ENCODE measurements at places on chromosomes 7 and 10.

GRCh38 chr10:80945264-80945880 is 407.7 kb downstream of the SH2D4B start:
- no peak for DNase-seq

- DNase-seq, result no peak
Measured at GRCh38 chr10:3281941-3282673, 109.5 kb upstream of the PITRM1 start.

GRCh38 chr7:159098811-159099655 is 45.6 kb downstream of the VIPR2 start:
- DNase-seq, result no peak

GRCh38 chr10:127934383-127934782 is 27.5 kb downstream of the PTPRE start:
- DNase-seq, result no peak

DNA sequence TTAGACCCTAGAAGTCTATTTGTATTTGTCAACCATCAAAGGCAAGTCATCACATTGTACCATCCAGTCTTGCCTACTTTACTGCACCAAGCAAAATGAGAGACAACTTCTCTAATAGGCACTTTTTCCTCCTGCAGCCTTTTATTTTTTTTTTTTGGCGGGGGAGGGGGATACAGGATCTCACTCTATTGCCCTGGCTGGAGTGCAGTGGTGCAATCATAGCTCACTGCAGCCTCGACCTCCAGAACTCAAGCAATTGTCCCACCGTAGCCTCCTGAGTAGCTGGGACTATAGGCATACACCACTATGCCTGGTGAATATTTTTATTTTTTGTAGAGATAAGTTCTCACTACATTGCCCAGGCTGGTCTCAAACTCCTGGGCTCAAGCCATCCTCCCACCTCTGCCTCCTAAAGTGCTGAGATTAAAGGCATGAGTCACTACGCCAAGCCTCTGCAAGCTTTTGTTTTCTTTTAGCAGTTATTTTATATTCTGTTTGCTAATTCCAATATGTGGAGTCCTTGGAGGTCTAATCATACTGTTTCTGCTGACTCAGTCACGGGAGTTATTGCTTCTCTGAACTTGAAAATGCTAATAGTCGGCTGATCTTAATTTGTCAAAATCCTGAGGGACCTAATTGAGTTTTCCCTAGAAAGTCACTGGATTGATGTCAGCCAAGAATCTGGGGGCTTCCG is 14.2 kb downstream of the KPNA7 start:
- DNase-seq, result no peak

GRCh38 chr7:69932034-69932628 is 333.9 kb downstream of the AUTS2 start:
- no peak for DNase-seq

DNA sequence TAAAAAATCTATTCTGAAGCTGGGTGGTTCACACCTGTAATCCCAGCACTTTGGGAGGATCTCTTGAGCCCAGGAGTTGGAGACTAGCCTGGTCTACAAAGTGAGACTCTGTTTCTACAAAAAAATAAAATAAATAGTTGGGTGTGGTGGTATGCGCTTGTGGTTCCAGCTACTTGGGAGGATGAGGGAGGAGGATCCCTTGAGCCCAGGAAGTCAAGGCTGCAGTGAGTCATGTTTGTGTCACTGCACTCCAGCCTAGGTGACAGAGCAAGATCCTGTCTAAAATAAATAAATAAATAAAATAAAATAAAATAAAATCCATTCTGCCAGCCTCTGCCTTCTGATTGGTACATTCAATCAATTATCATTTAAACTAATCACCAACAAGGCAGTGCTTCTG is 17.5 kb downstream of the ZNF33A start:
- no peak for DNase-seq

DNA sequence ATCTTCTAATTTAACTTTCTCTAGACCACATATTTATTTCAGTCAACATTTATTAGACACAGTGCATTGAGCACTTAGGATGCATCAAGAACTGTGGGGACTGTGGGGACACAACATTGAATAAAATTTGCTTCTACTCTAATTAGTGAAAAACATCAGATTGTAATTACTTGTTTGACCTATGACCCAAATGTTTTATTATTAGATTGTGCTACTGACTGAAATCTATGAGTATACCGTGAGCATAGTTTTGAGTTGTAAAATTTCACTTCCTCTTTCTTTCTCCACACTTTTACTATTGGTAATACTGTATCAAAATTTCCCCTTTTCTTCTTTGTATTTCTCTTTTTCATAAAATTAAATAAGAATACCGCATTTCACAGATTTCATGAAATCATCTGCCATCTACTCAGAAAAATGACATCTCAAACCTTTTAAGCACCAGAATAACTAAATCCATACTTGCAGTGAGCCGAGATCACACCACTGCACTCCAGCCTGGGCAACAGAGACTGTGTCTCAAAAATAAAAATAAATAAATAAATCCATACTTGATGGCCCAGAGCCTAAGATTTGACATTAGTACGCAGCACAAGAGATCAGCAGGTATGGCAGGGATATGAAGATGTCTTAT is 25.4 kb upstream of the INPP5F start:
- no peak for DNase-seq

- no peak for DNase-seq
Measured at GRCh38 chr7:91784469-91784868, 96.0 kb downstream of the MTERF1 start.

DNA sequence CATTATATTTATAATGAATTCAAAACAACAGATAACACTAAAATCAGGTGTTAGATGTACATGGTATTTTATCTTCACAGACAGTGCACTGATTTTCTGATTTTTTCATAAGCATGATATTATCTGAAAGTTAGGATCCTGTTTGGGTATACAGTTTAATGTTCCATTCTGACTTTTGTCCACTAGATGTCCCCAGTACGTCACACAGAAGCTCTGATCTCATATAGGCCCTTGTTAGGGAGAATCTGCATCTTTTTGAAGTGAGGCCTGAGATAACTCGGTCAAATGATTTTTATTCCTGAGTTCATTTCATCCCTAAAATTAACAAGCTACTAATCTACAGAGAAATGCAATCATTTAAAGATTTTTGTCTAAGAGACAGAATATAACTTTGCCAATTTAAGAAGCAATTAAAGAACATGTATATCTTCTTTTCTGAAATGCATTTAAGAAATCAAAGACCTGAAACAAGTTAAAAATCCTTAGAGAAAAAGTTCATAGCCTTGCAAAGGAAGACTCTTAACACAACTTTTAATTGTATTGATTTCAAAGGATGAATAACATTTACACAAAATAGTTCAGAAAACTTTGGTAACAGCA is 72.0 kb upstream of the TES start:
- no peak for DNase-seq

- no peak for DNase-seq
Measured at GRCh38 chr7:93092757-93093370, 24.9 kb downstream of the SAMD9 start.

- no peak for DNase-seq
Measured at GRCh38 chr7:28456044-28456443, 43.7 kb downstream of the CREB5 start.

GRCh38 chr10:48946891-48947500 is 7.4 kb upstream of the LRRC18 start:
- no peak for DNase-seq

- no peak for DNase-seq
Measured at GRCh38 chr7:71682181-71682580, 550.2 kb downstream of the GALNT17 start.

DNA sequence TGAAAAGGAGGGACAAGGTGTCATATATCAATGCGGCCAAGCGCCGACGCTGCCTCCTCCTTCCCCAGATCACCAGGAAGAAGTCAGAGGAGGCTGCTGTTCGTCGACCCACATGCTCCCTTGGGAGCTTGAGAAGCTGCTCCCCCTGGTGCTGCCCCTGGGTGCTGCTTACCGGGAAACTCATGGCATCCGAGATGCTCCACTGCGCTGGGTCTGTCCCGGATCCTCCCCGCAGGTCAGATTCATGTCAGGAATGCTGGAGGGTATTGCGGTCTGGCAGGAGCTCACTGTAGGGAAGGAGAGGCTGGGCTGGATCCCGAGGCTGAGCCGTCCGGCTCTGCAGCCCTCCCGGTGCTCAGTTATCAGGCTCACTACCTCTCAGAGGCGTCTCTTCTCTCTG is 123.7 kb upstream of the FAM20C start:
- DNase-seq, result no peak

- DNase-seq, result no peak
Measured at GRCh38 chr7:68058014-68058413, 1061.4 kb downstream of the TYW1 start.

GRCh38 chr7:3955751-3956696 is 655.0 kb downstream of the SDK1 start:
- no peak for DNase-seq

GRCh38 chr7:95493247-95493646 is 7.5 kb downstream of the ASB4 start:
- no peak for DNase-seq

DNA sequence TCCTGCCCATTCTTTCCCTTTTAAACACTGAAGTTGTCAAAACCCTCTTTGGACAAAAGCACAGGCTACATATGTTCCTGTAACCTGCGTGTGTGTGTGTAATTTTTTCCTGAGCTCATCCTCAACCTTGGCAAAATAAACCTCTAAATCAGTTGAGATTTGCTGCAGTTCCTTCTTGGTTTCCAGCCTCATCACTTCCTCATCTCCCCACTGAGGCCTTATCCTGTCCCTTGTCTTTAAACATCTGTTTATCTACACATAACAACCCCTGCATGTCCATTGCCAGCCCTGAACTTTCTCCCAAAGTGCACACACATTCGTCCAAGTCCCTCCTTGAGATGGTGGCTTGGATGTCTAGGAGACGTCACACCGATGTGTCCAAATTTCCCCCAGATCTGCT is 35.5 kb downstream of the LYZL2 start:
- DNase-seq, result no peak

- no peak for DNase-seq
Measured at GRCh38 chr10:131818510-131819234, 82.1 kb upstream of the PPP2R2D start.

- DNase-seq, result no peak
Measured at GRCh38 chr7:88090671-88091070, 129.2 kb downstream of the SRI start.

DNA sequence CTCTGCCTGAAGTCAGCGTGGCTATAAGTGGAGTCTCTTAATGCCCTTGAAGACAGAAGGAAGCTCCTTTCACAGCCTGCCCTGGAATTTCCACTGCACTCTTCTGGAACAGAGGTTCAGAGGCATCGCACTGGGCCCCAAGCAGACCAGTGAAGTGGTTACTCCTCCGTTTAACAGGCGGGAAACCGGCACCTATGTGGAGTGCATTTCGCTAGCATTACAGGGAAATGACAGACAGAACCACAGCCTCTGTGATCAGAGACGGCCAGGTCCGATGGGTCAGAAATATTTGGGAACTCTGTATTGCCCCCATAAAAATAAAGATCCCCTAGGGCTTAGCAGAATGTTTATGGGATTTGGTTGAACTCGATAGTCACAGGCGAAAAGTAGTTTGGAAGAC is 406.9 kb upstream of the PRKCQ start:
- DNase-seq, result no peak

DNA sequence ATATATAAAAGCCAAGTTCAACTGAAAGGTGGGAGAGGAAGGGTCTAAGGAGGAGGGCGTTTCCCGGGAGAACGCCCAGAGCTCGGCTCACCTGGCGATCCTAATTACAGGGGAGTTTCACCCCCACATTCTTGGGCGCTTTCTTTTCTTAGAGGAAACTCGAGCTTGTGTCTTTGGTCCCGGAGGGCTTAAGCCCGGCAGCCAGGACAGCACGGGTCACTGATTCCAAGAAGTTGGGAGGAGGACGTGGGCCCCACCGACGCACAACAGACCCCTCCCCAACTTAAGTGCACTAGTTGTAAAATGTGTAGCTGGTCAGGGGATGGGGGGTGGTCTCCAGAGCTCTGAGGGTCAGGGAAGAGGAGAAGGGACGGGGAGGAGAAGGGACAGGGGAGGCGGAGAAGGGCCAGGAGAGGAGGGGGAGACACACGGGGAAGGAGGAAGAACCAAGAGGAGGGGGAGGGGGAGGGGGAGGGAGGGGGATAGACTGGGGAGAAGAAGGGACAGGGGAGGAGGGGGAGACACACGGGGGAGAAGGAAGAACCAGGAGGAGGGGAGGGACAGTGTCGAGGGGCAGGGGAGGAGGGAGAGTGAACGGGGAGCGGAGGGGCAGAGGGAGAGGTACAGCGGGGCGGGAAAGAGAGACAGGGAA is 874 bp downstream of the BAIAP2L1 start:
- no peak for DNase-seq

GRCh38 chr10:34187201-34187600 is 627.9 kb downstream of the PARD3 start:
- DNase-seq, result no peak

- peak; percentile 49 for DNase-seq
Measured at GRCh38 chr10:79286318-79286951, 60.8 kb upstream of the PPIF start.

DNA sequence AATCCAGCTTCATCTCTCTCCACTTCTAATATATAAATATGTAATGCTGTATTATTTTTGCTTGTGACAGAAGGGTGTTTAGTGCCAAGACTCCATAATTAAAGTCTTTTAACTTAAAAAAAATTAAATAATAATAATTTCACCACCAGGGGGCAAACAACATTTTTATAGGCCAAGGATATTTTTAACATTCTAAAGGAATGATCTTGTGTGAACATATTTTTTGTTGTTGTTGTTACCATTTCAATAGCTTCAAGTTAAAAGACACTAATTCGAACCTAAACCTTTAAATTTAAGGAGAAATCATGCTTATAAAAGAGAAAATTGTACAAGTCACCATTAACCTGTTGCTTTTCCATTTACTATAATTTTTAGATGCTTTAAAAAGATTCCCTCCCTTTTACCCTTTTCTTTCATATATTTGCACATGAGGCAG is 7.5 kb upstream of the DNAJC1 start:
- DNase-seq, result no peak

DNA sequence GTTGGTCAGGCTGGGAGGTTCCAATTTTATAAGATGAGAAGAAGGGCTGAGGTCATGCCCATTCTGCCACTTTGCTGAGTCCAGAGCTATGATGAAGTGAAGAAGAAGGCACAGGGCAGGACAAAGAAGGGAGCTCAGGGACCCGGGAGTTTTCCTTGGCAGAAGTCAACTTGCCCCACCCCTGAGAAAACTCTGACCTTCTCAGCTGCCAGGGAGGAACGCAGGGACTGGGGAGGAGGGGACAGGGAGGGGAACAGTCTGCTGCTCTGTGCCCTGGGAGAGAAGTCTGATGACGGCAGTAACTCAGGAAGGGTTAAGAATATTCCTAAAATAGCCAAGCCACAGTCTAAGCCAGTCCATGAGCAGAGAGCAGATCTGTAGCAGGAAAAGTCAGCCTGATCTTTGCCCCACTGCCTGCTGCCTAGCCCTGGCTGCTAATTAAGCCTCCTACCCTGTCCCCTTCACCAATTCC is 11.7 kb downstream of the ADIRF start:
- DNase-seq, result no peak

DNA sequence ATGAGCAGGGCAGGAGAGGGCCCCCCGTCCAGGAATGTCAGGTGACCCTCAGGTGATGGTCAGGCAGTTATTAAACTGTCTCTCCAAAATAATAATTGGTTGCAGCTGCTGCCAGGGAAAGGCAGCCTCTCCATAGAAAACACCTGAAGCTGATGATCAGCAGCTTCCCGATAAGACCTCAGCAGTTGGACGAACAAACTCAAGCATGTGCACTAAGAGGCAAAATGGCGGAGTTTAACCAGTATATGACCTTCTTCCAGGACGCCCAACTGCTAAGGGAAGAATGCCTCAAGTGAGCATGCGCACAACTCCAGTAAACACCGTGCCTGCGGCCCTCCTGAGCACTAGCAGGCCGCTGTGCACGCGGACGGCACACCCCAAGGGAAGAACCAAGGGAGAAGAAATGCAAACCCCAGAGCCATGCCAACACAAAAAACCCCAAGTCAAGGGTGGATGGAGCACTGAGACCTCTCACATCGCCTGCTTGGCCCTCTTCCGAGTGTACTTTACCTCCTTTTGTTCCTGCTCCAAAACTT is 38.9 kb upstream of the ADARB2 start:
- no peak for DNase-seq
